Activated CD8-positive, alpha-beta memory T cell treated with anti-CD3 and anti-CD28 coated beads for 48 hours (primary cell): ENCODE measurements at places on chromosomes 13 and 19.

GRCh38 chr13:30222254-30222653 is 85.1 kb downstream of the KATNAL1 start:
- no peak for DNase-seq

DNA sequence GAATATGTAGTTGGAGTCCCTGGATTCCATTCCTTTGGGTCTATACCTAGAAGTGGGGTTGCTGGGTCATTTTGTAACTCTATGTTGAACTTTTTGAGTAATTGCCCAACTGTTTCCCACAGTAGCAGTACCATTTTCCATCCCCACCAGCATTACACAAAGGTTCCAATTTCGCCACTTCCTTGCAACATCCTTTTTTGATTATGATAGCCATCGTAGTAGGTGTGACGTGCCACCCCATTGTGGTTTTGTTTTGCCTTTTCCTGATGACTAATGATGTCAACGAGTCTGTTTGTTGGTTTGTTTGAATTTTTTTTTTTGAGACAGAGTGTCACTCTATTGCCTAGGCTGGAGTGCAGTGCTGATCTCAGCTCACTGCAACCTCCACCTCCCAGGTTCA is 3.3 kb upstream of the PEX11G start:
- no peak for DNase-seq

- no peak for DNase-seq
Measured at GRCh38 chr19:14517840-14518505, at the start of gene DNAJB1. Gene DNAJB1 (minus strand): TSS chr19:14518397. CDS start chr19:14518349, 48 bp downstream.

DNA sequence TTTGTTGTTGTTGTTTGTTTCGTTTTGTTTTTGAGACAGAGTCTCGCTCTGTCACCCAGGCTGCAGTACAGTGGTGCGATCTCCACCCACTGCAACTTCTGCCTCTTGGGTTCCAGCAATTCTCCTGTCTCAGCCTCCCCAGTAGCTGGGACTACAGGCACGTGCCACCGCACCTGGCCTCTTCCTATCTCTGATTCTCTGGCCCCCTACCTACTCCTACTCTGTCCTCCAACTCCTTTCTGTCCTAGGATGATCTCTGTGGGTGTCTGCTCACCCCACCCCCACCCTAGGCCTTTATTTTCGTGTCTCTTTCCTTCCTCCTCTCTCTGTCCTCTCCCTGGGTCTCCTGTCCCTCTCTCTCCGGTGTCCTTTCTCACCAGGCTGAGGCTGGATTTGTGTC is 1.2 kb downstream of the PIH1D1 start:
- DNase-seq: no peak

DNA sequence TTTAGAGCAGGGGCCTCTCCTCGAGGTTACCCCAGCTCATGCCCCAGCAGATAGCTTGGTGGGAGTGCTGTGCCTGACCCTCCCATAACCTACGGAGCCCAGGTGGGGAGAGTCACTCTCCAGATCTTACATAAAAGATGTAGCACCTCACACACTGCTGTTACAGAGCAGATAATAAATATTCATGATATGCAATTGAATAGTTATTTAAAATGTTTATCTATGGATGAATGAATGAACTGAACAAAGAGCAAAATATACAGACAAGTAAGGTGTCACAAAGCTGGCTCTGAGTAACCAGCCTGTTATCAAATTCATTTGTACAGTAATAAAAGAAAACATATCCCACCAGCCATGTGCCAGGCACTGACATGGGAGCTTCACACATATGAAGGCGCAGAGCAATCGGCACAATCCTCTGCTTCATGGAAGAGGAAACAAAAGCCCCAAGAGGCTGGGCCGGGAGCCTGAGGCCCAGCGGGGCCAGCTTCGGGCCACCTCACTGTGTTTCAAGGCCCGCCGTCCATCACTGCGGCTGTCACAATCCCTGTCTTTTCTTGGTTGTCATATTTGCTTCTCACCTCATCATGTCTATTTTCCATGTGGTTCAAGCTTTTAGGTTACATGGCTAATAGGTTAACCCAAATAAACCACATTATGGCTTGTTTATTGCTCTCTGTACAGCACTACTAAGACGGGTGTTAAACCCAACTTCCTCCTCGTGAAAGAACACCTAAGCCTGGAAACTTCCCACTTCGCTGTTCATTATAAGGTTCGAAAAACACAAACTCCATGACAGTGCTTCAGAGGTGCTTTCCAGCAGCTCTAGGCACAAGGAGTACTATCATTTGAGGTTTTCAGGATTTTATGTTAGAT is 78.4 kb downstream of the IRS2 start:
- no peak for DNase-seq

- no peak for DNase-seq
Measured at GRCh38 chr13:50721672-50721992, 121.9 kb downstream of the DLEU7 start.

DNA sequence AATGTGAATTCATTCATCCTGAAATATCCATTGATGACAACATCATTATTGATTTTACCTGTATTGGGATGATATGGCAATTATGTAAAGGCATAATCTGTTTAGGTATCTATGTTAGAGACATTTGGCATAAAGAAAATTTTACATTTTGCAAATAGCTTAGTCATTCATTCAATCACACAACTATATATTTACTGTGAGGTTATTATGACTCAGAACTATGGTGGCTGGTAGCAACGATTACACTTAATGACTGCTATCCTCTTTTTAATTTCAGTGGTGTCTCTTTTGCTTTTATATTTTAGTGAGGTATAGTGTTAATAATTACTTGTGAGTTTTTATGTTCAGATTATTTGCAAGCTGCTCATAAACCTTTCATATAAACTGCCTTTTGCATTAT is 955.9 kb downstream of the SLITRK6 start:
- DNase-seq: no peak

DNA sequence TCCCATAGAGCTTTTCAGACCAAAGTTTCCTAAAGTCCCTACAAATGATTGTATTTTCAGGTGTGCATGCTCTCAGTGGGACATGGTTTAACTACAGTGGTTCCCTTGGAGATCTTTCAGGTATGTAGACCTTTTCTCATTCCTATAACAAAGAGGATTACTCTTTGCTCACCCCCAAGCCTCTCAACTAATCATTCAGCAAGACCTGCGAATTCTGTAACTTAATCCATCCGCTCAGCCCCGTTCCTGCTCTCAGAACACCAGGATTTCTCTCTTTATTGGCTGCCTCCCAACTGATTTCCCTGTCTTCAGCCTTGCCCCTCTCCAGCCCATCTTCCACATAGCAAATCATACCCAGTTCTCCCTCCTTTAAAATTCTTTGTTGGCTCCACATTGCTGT is 253.6 kb downstream of the MTUS2 start:
- no peak for DNase-seq

DNA sequence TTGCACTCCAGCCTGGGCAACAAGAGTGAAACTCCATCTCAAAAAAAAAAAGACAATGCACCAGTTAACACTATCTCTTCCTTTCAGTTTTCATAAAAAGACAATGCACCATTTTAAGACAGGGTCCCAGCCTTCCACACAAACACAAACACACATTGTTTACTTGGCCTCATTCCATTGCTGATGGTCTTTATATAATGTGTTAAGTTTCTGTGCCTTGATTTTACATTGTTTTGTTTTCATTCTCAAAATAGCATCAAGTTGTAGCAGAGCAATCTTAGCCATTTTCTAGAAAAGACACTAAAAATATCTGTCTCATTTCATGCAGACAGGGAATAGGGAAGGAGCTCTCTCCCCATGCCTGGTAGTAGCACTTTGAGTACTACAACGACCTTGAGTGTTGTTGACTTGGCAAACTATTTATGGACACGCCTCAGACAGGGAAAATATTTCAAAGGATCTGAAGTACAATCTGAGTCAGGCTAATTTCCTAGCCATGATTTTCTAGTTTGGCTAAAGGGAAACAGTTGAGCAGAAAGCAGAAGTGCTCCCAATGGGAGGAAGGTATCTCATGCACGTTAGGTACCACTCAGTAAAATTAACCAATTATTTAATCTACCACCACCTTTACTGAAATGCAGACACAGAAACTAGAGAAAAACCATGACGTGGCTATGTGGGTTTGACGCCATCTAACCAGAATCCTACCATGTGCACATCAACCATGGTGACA is 120.6 kb downstream of the ABCC4 start:
- DNase-seq: no peak

GRCh38 chr19:4847190-4847973 is 15.9 kb upstream of the TICAM1 start:
- DNase-seq: no peak

DNA sequence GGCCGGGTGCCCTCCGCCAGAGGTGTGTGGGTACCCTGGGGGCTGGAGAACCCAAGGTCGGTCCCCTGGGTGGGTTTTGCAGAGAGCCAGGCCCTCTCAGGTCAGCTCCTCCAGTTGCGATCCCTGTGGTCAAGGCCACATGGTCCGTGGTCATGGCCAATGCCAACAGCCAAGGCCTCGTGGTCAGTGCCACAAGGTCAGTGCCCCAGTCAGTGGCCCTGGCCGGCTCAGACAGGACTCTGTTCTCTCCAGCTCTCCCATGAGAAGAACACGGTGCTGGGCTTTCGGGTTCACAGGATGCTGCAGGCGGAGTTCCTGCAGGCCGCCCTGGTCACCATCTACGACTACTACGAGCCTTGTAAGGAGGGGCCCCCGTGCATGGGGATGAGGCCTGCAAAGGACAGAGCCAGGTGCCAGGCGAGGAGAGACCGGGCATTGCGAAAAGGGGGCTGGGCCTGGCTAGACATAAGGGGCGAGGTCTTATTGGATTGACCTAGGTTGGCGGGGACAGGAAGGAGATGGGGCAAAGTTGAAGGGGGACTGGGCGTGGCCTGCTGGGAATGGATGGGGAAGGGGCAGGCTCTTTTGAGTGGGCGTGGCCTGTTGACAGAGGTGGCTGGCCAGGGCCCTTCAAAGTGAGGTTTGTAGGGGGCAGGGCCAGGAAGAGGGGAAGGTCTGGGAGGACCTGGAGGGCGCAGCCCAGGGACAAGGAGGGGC is 15.2 kb upstream of the SHFL start:
- no peak for DNase-seq

DNA sequence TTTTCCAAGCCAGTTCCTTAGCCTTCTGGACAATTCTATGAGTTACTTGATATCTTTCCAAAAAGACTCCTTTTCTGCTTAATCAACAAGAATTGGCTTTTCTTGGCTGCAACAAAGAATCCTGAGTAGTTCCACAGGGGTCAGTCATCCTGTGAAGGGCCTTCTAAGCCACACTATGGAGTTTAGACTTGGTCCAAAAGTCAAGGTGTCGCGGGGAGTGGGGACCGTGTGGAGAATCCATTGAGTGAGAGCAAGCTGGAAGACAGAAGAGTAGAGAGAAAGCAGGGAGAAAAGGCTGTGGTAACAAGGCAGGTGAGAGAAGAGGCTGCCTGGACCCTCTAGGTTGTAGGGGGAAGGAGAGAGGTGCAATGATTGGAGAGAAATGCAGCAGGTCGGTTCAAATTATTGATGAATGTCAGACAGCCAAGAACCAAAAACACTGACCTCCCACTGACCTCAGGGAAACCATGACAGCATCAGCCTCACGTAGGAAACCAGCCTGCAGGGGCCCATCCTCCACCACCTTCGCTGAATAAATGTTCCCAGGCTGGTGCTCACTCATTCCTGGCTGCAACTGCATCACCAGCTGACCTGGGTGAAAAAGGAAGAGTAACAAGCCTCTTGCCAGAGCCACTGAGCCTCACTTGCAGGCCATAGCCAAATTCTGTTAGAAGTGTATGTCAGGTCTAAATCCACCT is 7.1 kb upstream of the IFT88 start:
- no peak for DNase-seq

- no peak for DNase-seq
Measured at GRCh38 chr13:73876323-73876722, 257.9 kb downstream of the KLF12 start.

DNA sequence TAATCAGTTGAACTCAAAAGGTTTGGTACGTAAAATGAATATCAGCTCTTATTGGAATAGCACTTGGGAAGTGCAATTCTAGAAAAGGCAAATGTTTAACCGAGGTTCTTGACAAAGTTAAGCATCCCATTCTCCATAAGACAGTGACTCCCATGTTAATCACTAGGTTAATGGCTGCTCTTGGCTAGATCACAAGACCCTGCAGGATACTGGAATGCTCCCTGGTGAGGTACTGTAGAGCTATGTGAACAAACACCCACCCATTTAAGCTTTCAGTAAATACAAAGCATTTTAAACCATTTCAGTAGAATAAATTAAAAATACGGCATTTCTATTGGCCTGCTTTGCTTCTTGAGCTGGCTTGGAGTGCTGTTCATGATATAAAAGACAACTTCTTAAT is 56.5 kb downstream of the TDRD3 start:
- no peak for DNase-seq

- DNase-seq: no peak
Measured at GRCh38 chr13:53398051-53398450, 369.4 kb downstream of the OLFM4 start.

DNA sequence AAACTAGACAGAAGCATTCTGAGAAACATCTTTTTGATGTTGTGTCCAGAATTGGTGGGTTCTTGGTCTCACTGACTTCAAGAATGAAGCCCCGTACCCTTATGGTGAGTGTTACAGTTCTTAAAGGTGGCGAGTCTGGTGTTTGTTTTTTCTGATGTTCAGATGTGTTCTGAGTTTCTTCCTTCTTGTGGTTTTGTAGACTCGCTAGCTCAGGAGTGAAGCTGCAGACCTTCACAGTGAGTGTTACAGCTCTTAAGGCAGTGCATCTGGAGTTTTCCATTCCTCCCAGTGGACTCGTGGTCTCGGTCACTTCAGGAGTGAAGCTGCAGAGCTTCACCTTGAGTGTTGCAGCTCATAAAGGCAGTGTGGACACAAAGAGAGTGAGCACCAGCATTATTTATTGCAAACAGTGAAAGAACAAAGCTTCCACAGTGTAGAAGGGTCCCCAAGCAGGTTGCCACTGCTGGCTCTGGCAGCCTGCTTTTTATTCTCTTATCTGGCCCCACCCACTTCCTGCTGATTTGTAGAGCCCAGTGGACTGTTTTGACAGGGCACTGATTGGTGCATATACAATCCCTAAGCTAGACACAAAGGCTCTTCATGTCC is 1820.8 kb downstream of the UQCRFS1 start:
- DNase-seq: no peak

- DNase-seq: no peak
Measured at GRCh38 chr13:113607056-113607888, 22.7 kb downstream of the TFDP1 start.

GRCh38 chr19:53308339-53308811 is 25.2 kb upstream of the ZNF845 start:
- DNase-seq: no peak

- DNase-seq: no peak
Measured at GRCh38 chr19:3780786-3781304, 5.3 kb downstream of the MATK start.

GRCh38 chr19:19568802-19569756 is 31.0 kb downstream of the CILP2 start:
- DNase-seq: no peak

DNA sequence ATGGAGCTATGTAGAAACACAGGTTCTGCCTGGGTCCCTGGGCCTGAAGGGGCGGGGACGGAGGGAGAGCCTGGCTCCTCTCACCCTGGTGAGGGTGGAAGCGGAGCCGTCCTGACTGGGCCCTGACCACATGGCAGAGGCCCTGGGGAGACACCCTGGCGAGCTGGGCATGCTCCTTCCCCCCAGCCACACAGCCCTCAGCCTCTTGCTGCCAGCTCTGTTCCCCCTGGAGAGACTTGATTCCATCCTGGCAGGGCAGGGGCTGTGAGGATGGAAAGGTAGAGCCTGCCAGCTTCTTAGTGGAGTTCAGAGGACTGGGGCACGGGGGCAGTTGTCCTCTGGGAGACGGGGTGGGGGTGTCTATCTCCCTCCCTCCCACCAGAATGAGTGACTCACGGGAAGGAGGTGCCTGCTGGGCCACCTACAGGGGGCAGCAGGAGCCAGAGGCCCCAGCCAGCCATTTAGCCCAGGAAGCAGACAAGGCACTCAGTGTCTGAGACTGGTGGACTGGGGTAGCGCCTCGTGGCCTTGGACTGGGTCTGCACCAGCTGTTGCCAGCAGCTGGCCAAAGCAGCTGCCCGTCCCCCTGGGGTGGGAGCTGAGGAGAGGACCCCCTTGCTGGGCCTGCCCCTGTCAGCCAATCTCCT is 22.8 kb upstream of the RNF17 start:
- no peak for DNase-seq
